Stimulated activated CD4-positive, alpha-beta T cell treated with anti-CD3 and anti-CD28 coated beads, Interleukin-4, amount 100 ng/mL, for 48 hours (primary cell): ENCODE measurements at places on chromosomes 12 and 14.

DNA sequence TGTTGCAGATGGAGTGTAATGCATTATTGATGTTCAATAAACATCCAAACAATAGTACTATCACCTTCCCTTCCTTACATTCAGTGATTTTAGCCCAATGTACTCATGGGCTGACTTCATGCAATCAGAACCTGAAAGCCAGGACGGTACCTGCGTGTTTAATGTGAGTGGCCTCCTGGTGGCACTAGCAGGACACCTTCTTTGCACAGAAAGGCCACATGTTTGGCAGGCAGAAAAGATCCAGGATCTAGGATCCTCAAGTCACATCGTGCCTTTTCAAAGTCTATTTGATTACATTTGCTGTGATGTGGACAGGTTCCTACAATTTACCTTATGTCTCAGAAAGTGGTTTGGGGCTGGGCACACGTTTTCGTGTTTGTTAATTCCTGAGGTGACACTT lies 82.9 kb downstream of the NEDD1 start:
- no peak for DNase-seq

DNA sequence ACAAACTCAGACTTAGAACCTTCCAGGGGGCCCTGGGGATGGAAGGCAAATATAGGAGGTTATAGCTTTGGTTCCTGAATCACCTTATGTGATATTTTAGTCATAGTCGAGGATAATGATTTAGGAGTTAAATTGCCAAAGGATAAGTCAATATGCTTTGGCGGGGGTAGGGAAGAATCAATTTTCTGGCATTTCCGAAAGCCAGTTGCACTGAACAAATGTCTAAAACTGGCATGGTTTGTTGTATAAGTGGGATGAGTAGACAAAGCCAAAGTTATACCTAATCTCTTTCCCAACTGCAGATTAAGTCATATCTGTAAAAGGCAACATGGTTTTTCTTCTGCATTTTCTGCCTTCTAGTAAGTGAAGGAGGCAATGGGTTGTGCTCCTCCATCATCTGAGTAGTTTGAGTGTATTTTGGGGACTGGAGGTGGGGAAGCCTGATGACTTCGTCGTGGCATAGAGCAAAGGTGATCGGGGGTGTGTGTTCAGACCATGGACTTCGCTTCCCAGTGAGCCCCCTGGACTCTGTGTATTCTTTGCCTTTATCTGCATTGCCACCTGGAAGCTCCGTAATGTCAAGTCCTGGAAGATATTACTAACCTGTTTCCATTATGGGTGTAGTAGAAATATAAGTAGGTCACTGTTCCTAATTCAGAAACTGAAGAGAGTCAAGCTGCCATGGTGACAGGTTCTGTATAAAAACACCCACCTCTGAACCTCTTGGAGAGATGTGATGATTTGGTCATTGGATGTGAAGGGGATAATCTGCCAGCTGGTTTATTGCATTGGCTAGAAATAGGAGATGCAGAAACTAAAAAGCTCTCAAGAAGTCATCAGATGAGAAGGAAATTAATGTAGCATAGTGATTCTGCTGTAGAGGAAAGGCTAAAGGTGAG lies 24.5 kb downstream of the PPFIBP1 start:
- no peak for DNase-seq

GRCh38 chr12:110123919-110124268 lies 263 bp upstream of the IFT81 start:
- no peak for DNase-seq

DNA sequence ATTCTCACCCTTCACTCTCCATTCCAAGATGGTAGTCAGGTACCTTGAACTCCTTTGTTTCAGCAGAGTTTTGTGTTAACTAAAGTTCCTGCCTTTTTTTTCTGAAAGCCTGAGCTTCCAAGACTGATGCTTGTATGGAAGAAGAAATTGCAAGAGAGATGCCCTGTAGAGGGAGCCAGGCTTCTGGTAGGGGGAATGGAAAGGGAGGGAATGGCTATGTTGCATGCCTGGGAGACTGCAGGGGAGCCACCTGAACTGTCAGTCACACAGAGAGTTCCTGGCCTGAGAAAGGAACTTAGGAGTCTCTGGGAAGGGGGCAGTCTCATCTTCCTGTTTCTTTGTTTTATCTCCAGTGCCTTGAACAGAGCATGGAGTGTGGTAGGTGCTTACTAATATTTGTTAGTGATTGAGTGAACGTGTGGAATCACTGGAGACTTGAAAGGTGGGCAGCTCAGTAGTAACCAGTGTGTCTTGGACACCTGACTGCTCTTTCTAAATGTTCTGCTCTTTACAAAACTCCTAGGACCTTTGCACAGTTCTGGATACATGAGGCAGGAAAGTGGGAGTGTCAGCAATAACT lies 132.2 kb downstream of the ANO4 start:
- DNase-seq, result no peak

DNA sequence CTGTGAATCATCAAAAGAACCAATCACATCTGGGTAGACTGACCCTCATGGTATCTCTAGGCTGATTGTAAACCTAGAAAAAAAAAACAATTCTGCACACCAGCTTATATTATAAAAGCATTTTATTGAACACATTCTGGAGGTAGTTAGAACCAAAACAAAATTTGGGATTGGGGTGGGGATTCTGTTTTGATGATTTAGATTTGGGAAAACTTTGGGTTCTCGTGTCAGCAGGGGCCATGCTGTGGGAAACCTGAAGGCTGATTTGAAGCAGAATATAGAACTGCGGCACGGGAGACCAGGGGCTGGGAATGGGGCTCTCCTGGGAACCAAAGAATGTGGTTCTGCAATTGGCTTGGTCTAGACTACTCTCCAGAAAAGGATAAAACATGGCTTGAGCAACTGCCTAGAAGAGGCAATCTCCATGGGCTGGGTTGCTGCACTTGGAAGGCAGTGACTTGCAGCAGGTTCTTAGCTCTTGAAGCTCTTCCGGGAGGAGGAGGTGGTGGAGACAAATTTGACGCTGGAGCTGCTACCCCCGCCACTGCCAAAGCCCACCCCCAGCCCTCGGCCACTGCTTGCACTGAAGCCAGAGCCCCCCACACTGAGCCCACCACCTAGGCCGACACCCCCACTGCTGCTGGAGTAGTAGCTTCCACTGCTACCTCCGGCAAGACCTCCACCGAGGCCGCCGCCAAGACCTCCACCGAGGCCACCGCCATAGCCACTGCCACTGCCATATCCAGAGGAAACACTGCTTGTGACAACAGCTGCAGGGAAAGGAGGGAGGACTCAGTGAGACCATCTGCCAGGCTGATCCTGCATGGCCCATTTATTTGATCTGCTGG lies 5.5 kb downstream of the KRT5 start:
- no peak for DNase-seq

DNA sequence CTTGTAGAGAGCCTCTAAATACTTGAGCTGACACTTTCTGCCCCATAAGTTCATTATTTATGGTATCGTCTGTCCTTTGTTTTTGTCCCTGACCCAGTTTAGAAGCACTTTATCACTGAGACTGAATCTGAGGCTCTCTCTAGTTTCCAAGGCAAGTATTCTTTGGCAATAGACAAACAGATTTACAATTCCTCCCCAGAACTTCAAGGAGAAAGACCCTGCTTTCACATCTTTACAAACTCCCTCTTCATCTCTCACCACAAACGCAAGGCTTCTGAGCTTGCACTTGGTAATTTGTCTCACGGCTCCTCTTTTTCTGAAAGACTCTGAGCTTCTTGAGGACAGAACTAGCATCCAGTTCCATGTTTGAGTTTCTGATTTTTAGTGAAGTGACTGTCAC lies 49.8 kb upstream of the PARP11 start:
- no peak for DNase-seq

DNA sequence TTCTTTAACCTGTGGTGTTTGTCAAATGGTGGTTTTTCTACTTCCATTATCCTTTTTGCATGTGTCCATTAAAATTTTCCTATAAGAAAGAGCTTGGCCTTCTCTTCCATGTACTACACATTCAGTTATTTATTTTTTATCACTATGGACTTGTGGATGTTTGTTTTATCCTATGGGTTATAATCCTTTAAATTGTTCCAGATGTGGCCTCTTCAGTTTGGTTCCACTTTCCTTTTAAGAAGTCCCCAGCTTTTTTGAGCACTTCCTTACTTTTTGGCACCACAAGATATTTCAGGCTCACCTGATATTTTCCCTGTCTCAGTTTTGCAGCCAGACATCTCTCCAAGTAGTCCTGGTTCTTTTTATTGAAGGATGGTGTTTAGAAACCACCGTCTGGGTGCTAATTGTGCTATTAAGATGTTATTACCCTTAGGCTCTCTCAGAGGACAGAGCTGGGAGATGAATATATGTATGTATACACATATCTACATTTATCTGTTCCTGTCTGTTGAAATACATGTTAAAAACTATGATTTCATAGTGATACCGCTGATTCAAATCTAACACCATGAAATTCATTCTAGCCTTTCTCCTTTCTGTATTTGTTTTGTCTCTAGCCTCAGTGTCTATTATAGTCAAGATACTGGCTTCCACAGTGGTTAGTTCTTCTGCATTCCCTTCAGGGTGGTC lies 408.5 kb upstream of the RGS6 start:
- DNase-seq, result no peak

- peak; percentile 16 for DNase-seq
These were observed 33.8 kb downstream of the CREBL2 start for GRCh38 chr12:12645485-12645884.

GRCh38 chr14:69363964-69364363 lies 34.1 kb downstream of the ERH start:
- no peak for DNase-seq

DNA sequence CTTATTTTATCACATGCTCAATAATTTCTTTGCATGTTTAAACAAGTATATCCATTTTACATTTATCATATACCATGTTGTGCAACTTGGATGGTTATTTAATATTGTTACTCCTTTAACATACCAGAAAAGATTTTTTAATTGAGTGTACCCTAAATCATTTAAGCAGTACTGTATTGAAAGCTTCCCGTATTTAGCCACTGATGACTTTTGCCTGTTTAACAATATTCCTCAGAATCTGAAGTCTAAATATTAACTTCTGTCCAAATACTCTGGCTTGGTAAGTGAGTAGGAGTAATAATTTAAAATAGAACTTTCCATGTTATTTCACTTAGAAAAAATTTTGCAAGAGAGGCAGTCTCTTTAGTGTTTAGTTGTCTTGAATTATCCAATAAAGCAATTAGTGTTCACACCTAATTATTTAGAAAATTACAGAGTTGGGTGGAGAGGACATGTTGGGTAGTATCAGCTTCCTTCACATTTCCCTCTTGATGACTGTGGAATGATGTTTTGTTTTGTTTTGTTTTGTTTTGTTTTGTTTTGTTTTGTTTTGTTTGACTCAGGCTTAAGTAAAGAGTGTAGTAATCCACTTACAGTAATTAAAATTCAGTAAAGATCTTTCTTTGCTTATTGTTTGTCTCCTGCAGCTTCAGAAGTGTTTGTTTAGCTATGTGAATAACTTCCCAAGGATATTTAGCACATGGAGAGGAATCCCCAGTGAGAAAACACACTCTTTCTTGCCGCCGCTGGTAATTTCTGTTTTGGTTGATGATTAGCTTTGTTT lies 59.5 kb downstream of the DAAM1 start:
- no peak for DNase-seq

DNA sequence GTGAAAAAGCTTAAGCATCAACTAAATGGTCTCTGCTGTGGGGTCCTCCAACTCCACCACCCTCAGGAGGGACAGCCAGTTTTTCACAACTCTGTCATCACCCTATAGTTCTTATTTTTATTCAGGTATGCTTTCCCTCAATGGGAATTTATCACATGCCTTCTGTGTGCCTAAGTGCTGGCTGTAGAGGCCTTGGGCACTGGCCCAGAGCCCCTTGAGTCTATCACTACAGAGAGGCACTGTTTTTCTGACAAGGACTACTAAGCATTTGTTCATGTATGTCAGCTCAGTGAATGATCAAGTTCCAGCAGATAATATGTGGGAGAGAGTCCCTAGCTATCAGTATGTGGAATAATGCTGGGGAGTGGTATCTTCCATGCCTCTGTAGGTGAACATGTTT lies 463.9 kb downstream of the NPAS3 start:
- DNase-seq, result no peak

- DNase-seq, result no peak
These were observed 466.2 kb upstream of the FLRT2 start for GRCh38 chr14:85063747-85064146.

- DNase-seq, result no peak
These were observed 78.0 kb downstream of the B4GALNT3 start for GRCh38 chr12:537772-538171.

- DNase-seq, result no peak
These were observed 114.6 kb downstream of the FOXN3 start for GRCh38 chr14:89302396-89302950.

GRCh38 chr14:77242752-77243151 lies 28.3 kb downstream of the NGB start:
- DNase-seq, result no peak

GRCh38 chr12:91273560-91273959 lies 90.9 kb upstream of the DCN start:
- DNase-seq, result no peak

- no peak for DNase-seq
These were observed at the start of gene SRGAP1 for GRCh38 chr12:63844391-63845341. TSS of gene SRGAP1 (plus strand) at chr12:63844700. CDS start at chr12:63844817, 117 bp downstream.

DNA sequence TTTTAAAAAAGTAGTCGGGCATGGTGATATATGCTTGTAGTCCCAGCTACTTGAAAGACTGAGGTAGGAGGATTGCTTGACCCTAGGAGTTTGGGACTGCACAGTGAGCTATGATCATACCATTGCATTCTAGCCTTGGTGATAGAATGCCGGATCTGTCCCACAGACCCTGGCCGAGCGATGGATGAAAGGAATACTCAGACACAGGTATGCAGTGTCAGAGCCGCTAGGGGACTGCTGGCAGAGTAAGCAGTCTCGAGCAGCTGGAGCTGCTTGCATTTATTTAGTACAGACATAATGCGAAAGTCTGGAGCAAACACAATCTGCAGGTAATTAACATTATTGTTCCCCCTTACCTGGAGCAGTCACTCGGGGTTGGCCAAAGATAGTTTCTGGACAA lies 18.6 kb downstream of the AICDA start:
- DNase-seq, result no peak

DNA sequence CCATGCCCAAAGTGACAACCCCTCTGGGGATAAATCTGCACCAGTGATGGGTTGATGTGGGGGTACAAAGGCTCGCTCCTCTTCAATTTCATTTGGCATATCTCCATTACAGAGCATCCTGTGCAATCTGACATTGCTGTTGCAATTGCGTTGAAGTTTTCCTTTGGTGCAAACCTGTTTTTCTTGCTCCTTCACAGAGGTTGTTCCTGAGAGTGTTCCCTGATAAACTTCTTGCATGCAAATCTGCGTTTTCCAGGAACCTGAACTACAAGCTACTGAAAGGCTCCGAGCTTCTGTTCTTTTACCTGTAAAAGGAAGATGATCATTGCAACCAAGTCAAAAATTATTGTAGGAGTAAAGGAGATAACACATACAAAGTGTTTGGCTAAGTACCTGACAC lies 26.1 kb downstream of the SERPINA11 start:
- no peak for DNase-seq

DNA sequence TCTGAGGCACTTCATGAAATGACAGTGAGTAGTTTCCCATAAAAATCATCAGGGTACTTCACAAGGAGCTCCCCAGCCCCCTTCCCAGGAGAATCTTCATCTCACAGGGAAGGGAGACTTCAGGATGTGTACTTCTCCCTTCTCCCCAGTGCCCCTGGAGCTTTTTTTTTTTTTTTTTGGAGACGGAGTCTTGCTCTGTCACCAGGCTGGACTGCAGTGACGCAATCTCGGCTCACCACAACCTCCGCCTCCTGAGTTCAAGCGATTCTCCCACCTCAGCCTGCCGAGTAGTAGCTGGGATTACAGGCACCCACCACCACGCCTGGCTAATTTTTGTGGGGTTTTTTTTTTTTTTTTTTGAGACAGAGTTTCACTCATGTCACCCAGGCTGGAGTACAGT lies 10.4 kb downstream of the ITPK1 start:
- no peak for DNase-seq
